ENCODE measurements at places on chromosomes 4 and X.
A peak's percentile ranks its signal among the peaks of the same experiment; 100 is the strongest.

GRCh38 chrX:141396536-141396935 is 154.2 kb upstream of the SPANXC start:
- no peak for DNase-seq

- DNase-seq: no peak
Observed at GRCh38 chr4:169940460-169940859, 85.7 kb downstream of the MFAP3L start.

DNA sequence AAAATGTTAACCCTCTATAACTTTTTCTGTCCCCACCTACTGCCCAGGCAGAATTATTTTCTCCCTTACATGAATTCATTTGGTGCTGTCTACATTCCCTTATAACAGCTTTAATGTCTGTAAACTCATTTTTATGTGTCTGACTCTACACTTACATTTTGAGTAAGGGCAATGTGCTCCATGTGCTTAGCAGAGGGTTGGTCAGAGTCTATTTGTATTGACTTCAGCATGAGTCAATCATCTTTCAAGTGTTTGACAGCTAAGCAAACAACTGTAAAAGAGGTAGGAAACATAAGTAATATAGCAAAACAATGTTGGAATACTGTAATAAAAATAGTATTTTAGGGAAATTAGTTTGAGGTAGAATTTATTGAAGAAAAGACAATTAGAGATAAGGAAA is 6.3 kb downstream of the IL15 start:
- DNase-seq: no peak

GRCh38 chr4:161583549-161583948 is 580.3 kb downstream of the FSTL5 start:
- no peak for DNase-seq

GRCh38 chrX:108309144-108309543 is 129.1 kb downstream of the COL4A6 start:
- no peak for DNase-seq

DNA sequence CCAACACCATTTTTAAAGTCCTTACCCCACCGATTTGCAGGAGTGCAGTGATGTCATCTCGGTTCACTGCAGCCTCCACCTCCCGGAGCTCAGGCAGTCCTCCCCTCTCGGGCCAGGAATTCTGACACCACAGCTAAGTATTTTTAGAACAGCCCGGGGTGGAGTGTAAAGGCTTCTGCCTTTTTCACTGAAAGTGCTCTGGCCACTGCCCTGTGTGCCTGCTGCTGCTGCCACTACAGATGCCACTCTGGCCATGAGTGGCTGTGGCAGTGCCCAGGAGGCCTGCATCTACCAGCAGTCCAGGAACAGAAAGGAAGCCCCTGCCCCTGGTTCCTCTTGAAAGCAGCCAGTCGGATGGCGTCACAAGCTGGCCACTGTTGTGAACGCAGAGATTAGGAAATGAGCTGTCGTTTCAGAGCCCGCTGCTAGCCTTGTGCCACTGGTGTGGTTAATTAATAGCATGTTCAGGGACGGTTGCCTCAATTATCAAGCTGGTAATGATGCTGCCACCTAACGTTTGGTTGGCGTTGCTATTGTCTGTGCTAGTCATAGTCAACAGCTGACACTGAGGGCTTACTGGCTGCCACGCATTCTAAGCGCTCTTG is 23.6 kb upstream of the TBC1D14 start:
- DNase-seq: no peak

DNA sequence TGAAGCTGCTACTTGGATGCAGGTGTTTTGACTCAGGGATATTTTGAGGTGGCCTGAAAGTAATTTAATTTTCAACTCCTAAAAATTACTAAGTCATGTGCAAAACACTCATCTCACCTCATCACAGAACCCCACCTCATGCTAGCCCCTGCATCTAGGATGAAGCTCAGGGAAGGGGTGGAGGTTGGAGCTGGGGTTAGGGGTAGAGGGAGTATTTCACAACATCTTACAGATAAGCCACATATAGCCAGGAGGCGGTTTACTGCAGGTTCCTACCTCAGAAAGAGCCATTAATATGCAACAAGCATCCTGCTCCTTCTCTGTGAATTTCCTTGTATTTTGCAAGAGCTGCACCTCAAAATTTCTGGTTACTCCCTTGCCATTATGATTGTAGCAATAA is 70.5 kb upstream of the TSPAN5 start:
- no peak for DNase-seq

GRCh38 chrX:134634691-134635090 is 23.6 kb downstream of the PLAC1 start:
- no peak for DNase-seq

GRCh38 chrX:17967888-17968287 is 106.8 kb upstream of the RAI2 start:
- no peak for DNase-seq

GRCh38 chr4:180280726-180281297 is 1962.4 kb upstream of the TENM3 start:
- no peak for DNase-seq

- no peak for DNase-seq
Observed at GRCh38 chr4:100022792-100023222, 72.7 kb upstream of the H2AZ1 start.

DNA sequence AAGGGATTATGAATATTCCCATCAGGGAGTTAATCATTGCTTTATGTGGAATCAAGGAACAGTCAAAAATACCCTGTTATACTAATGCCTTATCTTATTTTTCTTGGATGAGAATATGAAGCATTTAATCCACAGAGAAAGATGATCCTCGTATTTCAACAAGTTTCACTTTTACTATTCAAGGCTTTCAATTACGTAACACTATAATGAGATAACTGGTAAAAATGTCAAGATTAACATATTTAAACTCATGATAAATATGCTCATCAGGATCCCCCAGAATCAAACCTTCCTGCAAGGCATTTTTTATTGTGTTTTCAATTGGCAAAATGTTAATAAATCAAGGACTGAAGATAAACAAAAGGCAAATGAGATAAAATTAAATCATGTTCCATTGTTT is 5.1 kb downstream of the ZXDA start:
- DNase-seq: no peak

GRCh38 chrX:28843817-28844216 is 256.6 kb downstream of the IL1RAPL1 start:
- DNase-seq: no peak

- DNase-seq: peak; percentile 46
Observed at GRCh38 chr4:136864604-136865185, 667.6 kb downstream of the PCDH18 start.
